Epithelial cell of proximal tubule (primary cell): ENCODE measurements at places on chromosomes 6 and 20.

- DNase-seq = no peak
Observed at GRCh38 chr6:141173529-141173928, 959.2 kb upstream of the GJE1 start.

GRCh38 chr20:33387177-33387576 lies 14.1 kb downstream of the CDK5RAP1 start:
- DNase-seq = no peak

GRCh38 chr20:51529081-51529681 lies 13.3 kb downstream of the NFATC2 start:
- no peak for DNase-seq

DNA sequence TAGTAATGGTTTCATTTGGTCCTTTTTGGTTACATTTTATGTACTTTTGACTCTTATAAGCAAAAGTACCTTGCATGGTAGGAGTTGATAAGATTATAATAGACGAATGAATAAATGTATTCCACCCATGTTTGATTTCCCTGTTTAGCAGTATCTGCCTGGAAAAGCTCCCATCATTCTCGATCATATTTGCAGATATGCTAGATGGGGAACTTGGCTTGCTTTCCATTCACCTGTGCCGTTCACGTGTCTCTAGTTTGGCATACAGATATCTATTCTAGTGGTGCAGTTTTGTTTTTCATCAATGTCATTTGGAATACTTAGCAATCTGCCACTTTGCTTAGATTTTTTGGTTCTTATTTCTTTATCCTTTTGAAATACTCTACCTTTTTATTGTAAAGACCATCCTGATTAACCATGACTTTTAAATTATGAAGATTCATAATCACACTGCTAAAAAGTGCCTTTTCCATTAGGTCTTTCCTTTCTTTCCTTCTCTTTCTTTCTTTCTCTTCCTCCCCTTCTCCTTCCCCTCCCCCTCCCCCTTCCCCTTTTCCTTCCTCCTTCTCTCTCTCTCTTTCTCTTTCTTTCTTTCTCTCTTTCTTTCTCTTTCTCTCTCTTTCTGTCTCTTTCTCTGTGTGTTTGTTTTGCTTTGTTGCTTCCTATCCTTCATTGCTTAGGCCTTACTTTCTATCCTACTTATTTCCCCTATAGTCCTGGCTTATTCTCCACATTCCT lies 40.4 kb downstream of the ANKS1A start:
- DNase-seq = no peak

- DNase-seq = no peak
Observed at GRCh38 chr6:118748311-118749062, 97.1 kb upstream of the CEP85L start.

DNA sequence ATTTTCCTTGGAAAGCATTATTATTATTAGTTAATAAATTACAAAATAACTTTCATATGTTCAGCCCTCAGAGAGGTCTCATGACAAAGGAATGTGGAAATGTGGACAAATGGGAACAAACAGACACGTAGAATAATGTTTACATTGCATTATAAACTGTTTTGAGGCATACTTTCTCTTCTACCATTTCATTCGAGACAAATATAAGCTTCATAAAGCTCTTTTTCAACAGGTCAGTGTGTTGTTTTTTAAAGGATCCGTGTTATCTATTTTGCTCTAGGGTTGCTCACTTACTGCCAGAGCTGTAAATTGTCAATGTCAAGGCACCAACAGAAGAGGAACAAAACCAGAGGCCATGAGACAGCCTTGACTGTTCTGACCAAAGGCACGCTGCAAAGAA lies 256.8 kb downstream of the PHACTR1 start:
- DNase-seq = no peak

GRCh38 chr6:138393871-138394783 lies 9.9 kb upstream of the HEBP2 start:
- DNase-seq = no peak

DNA sequence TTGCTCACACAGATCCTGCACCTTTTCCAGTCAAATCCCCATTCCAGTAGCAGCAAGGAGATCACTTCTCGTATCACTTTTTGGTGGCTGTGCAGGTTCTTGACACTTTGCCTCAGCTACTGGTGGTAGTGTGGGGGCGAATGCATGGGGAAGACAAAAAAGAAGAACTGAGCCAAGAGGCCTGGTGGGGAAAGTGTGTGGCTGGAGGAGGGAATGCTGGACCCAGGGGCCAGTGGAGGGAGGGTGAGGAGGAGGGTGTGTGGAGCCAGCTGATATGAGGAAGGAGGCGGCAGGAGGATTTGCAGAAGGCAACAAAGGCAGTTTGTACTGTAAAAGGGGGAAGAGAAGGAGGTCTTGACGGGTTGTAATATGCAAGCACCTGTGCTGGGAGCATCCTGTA lies 15.7 kb upstream of the HLA-C start:
- no peak for DNase-seq

DNA sequence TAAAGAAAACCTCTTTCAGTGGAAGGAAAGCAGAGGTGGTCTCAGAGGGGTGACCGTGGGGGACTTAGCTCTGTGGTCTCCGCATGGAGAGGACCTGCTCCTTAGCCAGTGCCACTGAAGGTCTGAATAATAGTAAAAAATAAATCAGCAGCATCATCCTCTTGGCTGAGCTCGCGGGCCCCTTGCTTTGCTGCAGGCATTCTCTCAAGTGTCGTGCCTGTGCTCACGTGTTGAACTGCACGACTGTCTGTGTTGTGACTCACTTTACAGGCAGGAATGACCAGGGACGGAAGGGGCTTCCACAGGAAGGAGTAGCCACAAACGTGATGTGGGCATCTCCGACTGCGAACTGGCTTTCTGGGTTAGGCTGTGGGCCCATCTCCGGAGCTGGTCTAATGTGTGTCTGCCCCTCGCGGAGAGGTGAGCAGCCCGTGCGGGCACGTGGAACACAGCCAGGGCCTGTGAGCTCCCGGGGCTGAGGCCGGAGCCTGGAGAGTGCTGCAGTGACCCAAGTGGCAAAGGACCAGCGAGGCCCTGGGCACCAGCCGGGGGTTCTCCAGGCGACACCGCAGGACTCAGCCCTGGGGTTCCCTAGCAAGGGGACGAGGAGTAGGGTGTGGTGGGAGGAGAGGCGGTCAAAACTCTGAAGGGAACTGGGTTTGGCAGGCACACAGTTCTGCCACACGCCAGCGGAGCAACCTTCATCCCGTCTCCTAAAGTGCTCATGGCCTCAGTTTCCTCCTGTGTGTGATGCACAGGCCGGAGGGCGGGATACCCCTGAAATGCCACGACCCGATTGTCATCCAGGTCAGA lies 89.2 kb downstream of the RAMACL start:
- DNase-seq = no peak
